ENCODE measurements at places on chromosomes 6 and 20. TPM values are rescaled to one million over a fixed set of nuclear protein-coding genes. Genes with fewer than 3 reads are reported as not detected.

GRCh38 chr6:15962449-15962764 lies 166.5 kb upstream of the MYLIP start:
- peak; percentile 13 for DNase-seq

DNA sequence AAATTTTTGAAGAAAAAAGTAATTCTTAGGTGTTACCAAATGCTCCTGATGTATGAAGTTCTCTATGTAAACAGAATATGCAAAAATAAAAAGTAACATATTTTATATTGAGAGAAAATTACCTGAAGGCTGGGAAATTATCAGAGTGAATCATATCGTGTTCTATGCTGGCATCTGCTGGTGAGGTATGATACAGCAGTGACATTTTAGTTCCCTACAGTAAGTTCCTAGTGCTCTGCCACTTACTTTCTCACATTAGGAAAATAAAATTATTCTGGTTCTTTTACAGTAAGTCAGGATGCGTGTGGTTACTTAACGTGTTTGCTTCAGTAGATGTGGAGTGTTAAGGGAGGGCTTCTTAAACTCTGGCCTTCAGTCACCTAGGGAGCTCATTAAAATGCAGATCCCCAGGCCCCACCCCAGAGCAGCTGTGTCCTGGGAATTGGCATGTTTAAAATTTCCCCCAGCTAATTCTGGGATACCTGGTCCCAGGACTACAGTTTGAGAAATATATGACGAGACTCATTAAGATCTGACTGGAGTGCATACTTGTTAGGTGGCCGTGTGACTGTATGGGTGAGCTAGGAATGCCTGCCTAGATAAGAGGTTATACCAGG lies 3.2 kb downstream of the ACTR5 start:
- DNase-seq, result peak; percentile 68

DNA sequence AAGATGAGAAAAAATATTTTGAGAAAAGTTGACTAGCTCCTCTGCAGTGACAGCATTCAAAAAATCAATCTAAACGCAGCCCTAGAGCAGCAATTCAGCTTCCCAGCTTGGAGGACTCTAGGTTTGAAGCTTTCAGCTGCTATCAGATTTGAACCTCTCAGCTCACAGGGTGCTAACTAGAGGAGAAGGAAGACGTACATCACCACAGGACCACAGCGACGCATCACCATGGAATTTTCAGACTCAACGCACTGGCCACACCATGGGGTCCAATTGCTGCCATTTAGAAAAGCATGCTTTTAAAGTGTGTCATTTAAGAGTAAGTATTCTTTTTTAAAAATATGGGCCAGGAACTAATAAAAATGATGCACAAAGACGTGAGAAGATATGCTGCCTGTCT lies 45.0 kb upstream of the FUCA2 start:
- no peak for DNase-seq

GRCh38 chr20:39800548-39800947 lies 838.4 kb downstream of the DHX35 start:
- no peak for DNase-seq

DNA sequence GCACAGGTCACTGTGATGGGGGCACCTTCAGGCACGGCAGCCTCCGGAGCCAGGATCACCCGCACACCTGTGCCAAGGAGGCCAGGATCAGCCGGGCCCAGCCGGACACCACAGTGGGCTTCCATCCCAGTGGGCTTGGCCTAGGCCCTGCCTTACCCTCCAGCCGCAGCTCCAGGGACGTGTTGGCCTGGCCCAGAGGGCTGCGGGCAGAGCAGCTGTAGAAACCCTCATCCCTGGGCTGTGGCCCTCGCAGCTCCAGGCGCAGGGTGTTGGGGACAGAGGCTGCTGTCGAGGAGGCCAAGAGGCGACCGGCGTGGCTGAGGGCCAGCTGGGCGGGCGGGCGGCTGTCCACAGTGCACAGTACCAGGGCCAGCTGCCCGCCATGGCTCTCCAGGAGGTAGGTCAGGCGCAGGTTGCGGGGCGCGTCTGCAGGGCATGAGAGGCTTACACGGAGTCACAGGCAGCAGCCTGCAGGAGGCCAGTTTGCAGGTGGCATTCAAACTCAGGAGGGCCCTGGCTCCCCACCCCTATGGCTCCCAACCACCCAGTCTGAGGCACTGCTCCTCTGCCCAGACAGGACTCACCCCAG lies 11.0 kb upstream of the ADAM33 start:
- DNase-seq, result no peak

GRCh38 chr6:704046-704445 lies 11.1 kb upstream of the EXOC2 start:
- DNase-seq, result peak; percentile 48

DNA sequence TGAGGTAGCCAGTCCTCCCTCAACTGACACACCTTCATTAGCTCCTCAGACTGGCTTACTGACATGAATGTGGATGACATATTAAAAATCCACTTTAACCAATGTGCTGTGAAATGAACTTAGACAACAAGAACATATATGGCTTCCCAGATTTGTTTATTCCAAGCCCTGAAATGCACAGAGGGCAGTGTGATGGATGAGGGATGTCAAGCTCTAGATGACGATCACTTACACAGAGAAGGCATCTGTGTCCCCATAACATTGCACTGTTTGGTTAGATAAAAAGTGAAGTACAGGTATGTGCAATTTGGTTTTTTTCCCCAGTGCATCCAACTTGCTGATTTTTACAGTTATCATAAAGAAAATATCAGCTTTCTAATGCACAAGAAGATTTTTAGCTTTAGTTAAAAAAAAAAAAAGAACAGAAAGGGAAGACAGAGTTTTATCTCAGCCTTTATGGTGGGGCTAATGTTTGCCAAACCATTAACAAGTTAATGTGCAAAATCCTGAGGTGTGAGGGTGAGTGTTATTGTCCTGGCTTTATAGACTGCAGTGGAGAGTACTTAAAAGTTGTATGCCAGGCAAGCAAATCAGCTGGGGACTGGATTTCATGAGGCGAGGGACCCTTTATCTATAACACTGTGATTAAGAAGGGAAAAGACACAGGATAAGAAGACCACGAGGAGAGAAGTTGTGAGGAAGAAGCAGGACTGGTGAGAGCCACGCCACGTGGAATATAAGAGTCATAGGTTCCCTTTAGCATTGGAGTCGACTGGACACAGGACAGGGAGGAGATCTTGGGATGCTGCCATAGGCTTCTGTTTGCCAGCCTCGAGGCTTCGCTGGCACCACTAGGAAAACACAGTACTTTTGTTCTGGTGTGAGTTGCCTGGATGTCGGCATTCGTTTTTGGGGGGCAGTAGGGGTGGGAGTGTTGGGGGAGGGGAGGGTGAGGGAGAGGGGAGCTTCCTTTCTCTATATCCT lies 90.0 kb upstream of the BACH2 start:
- no peak for DNase-seq

DNA sequence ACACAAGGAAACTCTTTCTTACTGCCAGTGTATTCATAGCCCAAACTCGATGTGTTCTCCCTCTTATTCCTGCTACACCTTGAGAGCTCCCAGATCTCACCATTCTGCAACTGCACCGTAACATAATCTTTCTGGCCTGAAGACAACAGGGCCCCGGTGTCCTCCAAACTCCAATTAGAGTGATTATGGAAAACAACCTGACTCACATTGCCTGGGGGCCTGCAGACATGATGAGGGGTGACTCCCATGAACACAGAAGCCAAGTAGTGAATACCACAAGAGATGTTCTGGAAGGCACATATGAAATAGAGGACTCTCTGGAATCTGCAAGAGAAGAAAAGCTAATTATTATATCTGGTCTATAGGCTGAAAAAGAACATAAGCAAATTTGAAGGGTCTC lies 19.7 kb downstream of the SLC22A16 start:
- no peak for DNase-seq

GRCh38 chr6:157712585-157713295 lies 110.3 kb upstream of the SNX9 start:
- DNase-seq, result no peak

- no peak for DNase-seq
Observed at GRCh38 chr20:46194409-46194808, 76.3 kb downstream of the CD40 start.

DNA sequence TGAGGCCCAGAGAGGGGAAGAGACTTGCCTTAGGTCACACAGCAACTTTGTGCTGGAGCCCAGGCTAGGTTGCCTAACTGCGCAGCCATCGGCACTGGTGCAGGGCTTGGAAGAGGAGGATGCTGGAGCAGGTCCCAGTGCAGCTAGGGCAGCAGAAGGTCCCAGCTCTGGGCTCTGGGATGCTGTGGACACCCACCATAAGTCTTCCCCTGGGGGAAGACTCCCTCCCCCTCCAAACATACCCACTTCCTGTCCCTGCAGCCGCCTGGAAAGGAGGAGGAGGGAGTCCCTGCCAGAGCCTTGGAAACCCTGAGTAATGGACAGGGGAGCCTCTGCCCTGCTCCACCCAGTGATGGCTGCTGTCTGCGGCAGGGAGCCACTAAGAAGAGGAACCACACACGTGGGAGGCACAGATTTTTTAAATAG lies 93.6 kb downstream of the NCR2 start:
- peak; percentile 36 for DNase-seq

- no peak for DNase-seq
Observed at GRCh38 chr6:4057036-4057435, 21.9 kb downstream of the FAM217A start.

DNA sequence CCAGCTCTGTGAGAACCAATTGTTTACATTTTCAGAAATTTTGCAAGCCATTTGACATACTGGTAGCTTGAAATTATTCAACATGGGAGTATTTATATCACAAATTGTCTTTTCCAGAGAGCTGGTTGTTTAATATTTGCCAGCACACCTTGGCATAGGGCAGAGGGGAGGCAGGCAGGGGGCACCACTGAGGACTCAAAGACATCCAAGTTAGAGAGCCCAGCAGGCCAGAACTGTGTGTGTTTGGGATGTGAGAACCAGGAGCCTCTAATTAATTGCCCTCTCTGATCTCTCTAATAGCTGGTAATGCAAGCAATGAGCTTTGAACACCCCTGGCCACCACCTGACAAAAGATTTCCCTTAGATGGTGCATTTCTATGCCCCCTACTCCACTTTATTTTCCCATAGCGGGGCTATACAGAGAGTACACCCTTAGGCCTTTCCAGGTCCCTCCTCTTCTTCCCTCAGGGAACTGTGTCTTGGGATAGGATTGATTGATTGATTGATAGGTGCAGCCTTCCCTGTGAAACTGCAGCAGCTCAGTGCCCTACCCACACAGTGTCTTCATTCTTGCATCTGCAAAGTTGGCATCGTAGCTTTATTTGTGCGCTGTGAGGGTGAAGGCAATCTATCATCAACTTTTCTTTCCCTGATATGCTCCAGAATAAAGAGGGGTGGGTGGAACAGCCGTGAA lies 29.2 kb downstream of the MOCS1 start:
- no peak for DNase-seq

DNA sequence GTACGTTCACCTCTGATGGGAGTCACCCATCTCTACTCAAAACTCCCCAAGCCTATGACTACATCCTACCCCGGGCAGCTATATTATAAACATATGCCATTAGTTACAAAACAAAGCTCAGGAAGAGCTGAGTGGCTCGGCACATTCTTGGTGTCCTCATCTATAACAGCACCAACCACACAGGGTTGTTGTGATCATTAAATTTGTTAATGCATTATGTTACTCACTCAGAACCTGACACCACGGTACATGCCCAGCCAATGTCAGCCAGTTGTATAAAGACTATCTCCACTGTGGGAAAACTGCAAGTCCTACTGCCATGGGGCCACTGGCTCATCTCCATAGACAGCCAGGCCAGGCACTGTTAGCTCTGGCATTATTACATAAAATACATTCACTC lies 7.7 kb downstream of the CDK5RAP1 start:
- no peak for DNase-seq

- DNase-seq, result peak; percentile 66
Observed at GRCh38 chr6:154399097-154399496, 42.5 kb upstream of the IPCEF1 start.

- peak; percentile 56 for DNase-seq
Observed at GRCh38 chr6:113290684-113291083, 566.5 kb upstream of the MARCKS start.

- peak; percentile 75 for DNase-seq
Observed at GRCh38 chr6:105428342-105428957, 25.6 kb upstream of the PREP start.

- no peak for DNase-seq
Observed at GRCh38 chr6:25251426-25251825, 27.7 kb upstream of the CARMIL1 start.

GRCh38 chr6:7142228-7142801 lies 34.6 kb downstream of the RREB1 start:
- DNase-seq, result no peak

GRCh38 chr6:137867685-137868509 lies 838 bp downstream of the TNFAIP3 start:
- DNase-seq, result peak; percentile 22

- DNase-seq, result no peak
Observed at GRCh38 chr6:44599672-44600071, 212.2 kb downstream of the CDC5L start.

DNA sequence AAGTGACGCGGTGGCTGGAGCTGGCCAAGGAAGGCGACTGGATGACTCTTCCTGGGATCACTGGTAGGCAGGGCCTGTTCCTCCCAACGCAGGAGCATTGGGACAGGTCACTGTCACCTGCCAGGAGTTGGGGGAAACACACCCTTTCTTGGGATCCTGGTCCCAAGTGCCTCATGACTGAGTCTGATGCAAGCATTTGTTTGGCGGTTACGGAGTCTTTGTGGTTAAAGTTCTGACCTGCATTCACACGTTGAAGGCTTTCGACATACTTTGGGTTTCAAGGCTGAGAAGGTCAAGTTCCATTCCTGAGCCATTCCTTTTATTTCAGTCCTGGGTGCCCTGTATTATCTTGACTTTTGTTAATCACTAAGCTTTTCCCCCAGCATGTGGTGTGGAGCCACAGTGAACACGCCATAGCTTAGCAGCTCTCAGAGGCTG lies 6.0 kb downstream of the PNLDC1 start:
- DNase-seq, result no peak

The XKR7 gene
- total RNA-seq, result not detected

The MROH8 gene
- total RNA-seq, result 0.58 TPM

The KHDC1L gene
- total RNA-seq, result 0.80 TPM

The IFT52 gene
- total RNA-seq, result 22.9 TPM

The EPB41L1 gene
- 48.2 TPM for total RNA-seq

The NRN1 gene
- not detected for total RNA-seq

The SLC52A3 gene
- 5.9 TPM for total RNA-seq

The TMEM200A gene
- 0.40 TPM for total RNA-seq

The SAMD5 gene
- total RNA-seq, result 1.2 TPM

The STX7 gene
- total RNA-seq, result 17.3 TPM

Data from PC-3 (cell line).